HepG2 (cell line): ENCODE measurements at places on chromosomes 2 and 18. TPM values are rescaled to one million over a fixed set of nuclear protein-coding genes. Genes with fewer than 3 reads are reported as not detected.

Gene WDR43
- 167 and 253 TPM in 2 replicates for total RNA-seq

Gene TBR1
- not detected in 2 replicates for total RNA-seq

Gene CPLX4
- not detected in 2 replicates for total RNA-seq

Gene PRKAG3
- total RNA-seq, result not detected in 2 replicates

Gene VWA3B
- not detected in 2 replicates for total RNA-seq

Gene HSPE1
- 823 and 1,040 TPM in 2 replicates for total RNA-seq

Gene KLHL14
- 41.8 and 55.3 TPM in 2 replicates for total RNA-seq

Gene CXCR4
- total RNA-seq, result 0.29 and 0.55 TPM in 2 replicates

Gene ZBTB7C
- 0.04 TPM in 1 of 2 replicates, not detected in the other for total RNA-seq

Gene HAAO
- total RNA-seq, result 34.1 and 42.7 TPM in 2 replicates

Gene CTNNA2
- total RNA-seq, result not detected in 2 replicates

Gene LIPT1
- total RNA-seq, result 8.0 and 8.3 TPM in 2 replicates

Gene COX5B
- 453 and 457 TPM in 2 replicates for total RNA-seq

Gene DPP4
- 57.2 and 109 TPM in 2 replicates for total RNA-seq

Gene GPD2
- 0.65 TPM in 1 of 2 replicates, not detected in the other for total RNA-seq

Gene SKOR2
- total RNA-seq, result not detected in 2 replicates

Gene FOXD4L1
- 0.14 and 0.29 TPM in 2 replicates for total RNA-seq

Gene ALPP
- total RNA-seq, result not detected in 2 replicates

Gene PELI1
- 12.5 and 14.9 TPM in 2 replicates for total RNA-seq

Gene EFHD1
- total RNA-seq, result 0.09 and 0.17 TPM in 2 replicates

Gene SERPINB7
- total RNA-seq, result not detected in 2 replicates

Gene TSPYL6
- not detected in 2 replicates for total RNA-seq

Gene NPPC
- 0.11 TPM in 1 of 2 replicates, not detected in the other for total RNA-seq

Gene GKN1
- total RNA-seq, result not detected in 2 replicates

Gene IL36B
- total RNA-seq, result not detected in 2 replicates

Gene ADD2
- total RNA-seq, result 0.13 TPM in 1 of 2 replicates, not detected in the other

Gene ADRA2B
- not detected in 2 replicates for total RNA-seq

Gene MAP3K19
- not detected in 2 replicates for total RNA-seq
